ENCODE measurements at places on chromosomes 1 and 21.

DNA sequence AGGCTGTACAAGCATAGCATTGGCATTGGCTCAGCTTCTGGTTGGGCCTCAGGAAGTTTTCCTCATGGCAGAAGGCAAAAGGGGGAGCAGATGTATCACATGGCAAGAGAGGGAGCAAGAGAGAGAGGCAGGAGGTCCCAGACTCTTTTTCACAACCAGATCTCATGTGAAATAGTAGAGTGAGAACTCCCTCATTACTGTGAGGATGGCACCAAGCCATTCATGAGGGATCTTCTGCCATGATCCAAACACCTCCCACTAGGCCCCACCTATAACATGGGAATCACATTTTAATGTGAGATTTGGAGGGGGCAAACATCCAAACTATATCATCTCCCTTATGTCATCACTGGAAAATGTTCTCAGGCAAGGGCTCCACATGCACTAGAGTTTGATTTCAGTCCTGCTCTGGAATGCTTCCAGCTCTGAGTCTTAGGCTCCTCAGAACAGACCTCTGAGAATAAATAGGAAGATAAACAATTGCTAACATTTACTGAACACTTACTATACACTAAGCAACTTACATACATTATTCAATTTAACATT is 39.4 kb upstream of the VTCN1 start:
- no peak for DNase-seq

DNA sequence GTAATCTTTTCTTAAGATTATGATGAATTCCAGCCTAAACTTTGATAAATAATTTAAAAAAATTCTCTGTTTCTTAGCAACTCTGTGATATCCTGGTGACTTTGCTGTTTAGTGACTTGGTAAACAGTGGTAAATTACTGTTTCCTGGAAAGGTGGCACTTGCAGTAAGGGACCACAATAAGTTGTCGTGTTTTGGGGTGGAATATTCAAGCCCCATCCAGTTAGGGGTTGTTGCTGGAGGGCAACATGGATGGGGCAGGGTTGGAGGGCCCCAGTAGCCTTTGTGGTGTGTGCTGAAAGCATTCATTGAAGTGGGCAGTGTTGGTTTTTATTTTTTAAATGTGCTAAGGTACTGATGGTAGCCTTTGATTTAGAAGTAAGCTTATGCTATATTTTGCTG is 30.3 kb downstream of the PRDM2 start:
- DNase-seq, result no peak

GRCh38 chr1:211788626-211789025 is 41.9 kb downstream of the LPGAT1 start:
- no peak for DNase-seq

GRCh38 chr21:34936371-34936789 is 112.7 kb downstream of the RUNX1 start:
- no peak for DNase-seq
